ENCODE measurements at places on chromosomes 13 and 19.
A peak's percentile ranks its signal among the peaks of the same experiment; 100 is the strongest.

- DNase-seq, result no peak
Measured at GRCh38 chr13:41028051-41028450, 8.9 kb upstream of the ELF1 start.

DNA sequence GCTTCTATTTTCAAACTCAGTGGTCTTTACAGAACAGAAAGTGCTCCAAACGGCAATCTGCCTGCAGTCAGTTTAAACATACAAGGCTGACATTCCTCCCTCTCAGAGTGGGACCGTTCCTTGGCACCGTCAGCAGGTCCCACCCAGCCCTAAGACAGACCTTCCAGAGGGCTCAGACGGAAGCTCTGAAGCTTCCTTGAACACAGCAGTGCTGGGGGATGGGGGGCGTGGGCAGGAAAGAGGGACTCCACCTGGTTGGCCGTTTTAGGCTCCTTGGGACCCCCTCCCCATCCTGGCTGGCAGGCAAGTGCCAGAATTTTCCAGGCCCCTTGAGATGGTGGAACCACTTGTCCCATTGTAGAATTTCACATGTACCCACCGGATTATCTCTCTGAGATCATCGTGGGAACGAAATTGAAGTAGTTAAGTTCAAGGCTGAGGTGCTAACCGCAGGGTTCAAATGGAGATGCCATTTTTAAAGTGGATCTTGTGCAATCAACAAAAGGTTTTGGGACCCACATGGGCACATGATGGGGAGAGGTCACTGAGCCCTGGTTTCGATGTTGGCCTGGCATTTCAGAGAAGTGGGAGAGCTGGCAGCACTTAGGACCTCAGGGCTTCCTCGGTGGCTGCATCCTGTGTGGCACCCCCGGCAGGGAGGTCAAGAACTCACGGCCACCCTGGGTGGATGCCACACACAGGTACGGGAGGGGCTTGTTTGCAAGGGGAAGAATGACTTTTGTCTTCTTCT, 46.2 kb downstream of the KLF2 start:
- DNase-seq, result no peak

DNA sequence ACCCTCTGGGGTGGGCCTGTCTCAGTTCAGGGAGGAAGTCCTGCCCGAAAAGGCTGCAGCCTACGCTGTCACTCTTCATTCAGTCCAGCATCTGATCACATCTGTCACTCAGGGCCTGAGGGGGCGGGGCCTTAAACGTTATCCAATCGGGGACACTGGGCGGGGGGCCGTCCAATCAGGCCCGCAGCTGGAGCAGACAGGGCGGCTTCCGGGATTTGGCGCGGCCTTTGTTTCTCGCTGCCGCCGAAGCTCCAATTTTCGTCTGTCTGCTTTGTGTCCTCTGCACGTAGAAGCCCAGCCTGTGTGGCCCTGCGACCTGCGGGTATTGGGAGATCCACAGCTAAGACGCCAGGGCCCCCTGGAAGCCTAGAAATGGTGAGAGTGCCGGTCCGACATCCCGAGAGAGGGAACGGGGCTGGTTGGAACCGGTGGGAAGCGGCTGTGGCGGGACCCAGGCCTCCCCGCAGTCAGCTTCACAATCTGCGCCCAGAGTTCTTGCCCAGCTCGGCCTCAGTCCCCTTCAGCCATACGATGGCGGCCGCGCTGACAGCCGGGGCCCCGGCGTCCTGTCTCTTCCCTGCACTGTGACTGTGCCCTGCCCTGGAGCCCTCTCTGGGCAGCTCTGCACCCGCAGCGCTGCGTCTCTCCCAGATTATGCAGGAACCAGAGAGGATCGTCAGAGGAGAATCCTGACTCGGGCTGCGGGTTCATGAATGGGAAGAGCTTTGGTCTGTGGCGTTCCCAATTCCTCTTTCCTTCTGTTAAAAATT, at the start of gene ZNF730:
Gene ZNF730, plus strand, starts transcription at position 224 of the 770 bp plus-strand sequence. Its CDS starts 149 bp downstream, at position 373.
- peak; percentile 64 for DNase-seq

- peak; percentile 53 for DNase-seq
Measured at GRCh38 chr19:6677883-6678689, 8.1 kb upstream of the TNFSF14 start.

- no peak for DNase-seq
Measured at GRCh38 chr13:41196620-41197019, 2.3 kb upstream of the KBTBD7 start.

DNA sequence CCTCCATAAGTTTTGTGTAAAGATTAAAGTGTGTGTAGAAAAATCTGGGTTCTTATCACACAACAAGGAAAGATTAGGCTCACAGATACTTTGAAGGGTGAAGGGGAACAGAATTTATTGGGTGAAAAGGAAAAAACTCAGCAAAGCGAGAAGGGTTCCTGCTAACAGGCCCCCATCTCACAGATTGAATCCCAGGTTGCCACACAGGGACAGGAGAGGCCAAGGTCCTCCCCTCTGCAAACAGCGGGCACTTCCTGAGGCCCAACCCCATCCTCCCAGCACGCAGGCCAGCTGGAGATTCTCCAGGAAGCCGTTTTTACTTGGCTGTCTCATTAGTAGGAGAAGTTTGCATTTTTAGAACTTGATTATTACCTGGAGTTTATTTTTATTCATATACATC, 15.2 kb upstream of the ERCC5 start:
- DNase-seq, result no peak

DNA sequence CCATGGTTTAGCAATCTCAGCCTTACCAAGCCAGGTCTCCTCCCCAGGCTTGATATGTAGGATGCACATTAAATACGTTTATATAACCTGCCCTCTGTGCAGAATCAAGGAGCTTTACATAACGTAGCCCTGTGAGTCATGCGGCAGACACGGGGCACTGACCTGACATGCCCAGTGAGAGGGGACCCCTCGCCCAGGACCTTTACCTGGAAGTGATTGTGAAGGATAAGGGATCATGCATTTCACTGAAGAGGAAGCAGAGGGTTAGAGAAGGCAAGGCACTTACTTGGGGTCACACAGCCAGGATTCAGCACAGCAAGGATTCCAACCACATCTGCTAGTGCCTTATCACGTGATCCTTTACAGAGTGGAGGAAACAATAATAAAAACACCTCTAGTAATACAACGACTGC, 18.9 kb upstream of the FOSB start:
- DNase-seq, result no peak

DNA sequence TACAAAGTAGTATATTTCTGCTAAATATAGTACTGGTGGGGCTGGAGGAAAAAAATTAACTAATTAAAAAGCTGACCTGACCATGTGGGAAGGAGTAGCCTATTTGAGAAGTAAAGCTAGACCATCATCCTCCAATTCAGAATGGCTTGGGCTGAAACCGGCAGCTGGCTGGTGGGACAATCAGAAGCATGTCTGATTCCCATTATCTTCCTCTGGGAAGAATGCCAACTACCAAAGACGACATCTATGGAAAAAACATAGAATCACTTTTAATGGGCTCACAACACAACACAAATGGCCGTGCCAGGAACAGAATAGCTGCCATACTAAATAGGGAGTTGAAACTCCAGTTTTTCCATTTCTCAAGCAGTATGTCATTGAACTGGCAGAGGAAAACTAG, 120.4 kb upstream of the FREM2 start:
- no peak for DNase-seq

- no peak for DNase-seq
Measured at GRCh38 chr13:93304134-93304533, 77.5 kb downstream of the GPC6 start.

DNA sequence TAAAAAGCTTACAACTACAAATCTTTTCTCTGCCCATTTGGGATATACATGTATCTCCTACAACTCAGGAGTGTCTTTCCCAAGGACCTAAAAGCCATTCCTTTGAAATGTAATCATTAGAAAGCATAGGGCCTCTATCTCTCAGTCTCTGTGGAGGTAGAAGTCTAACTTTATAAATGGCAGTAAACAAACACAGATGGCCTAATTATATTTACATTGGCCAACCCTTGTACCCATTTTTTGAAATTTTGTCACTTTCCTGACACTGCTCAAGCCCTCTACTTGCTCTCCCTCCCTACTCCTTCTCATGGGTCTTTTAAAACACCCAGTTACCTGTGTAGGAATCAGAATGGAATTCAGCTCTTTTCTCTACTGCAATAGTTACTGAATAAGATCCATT, 24.8 kb downstream of the RNF6 start:
- DNase-seq, result no peak

DNA sequence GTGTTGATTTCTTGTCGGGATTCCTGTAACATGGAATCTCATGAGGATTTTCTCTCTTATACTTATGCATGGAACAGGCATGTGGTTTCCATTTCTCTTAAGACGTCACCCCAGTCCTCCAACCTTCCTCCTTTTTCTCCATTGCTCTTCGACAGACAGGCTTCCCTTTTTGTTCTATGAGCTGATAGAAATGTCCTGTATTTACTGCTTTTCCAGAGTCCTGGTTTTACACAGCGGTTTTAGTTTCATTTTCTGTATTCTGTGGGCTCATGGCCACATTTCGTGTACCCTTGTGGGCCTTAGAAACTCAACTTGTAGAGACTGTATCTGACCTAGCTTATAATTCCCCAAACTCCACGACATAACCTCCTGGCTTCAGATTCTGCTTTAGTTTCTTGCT, 113.1 kb downstream of the PAN3 start:
- DNase-seq, result no peak

- no peak for DNase-seq
Measured at GRCh38 chr13:97883396-97883795, 70.1 kb upstream of the IPO5 start.

DNA sequence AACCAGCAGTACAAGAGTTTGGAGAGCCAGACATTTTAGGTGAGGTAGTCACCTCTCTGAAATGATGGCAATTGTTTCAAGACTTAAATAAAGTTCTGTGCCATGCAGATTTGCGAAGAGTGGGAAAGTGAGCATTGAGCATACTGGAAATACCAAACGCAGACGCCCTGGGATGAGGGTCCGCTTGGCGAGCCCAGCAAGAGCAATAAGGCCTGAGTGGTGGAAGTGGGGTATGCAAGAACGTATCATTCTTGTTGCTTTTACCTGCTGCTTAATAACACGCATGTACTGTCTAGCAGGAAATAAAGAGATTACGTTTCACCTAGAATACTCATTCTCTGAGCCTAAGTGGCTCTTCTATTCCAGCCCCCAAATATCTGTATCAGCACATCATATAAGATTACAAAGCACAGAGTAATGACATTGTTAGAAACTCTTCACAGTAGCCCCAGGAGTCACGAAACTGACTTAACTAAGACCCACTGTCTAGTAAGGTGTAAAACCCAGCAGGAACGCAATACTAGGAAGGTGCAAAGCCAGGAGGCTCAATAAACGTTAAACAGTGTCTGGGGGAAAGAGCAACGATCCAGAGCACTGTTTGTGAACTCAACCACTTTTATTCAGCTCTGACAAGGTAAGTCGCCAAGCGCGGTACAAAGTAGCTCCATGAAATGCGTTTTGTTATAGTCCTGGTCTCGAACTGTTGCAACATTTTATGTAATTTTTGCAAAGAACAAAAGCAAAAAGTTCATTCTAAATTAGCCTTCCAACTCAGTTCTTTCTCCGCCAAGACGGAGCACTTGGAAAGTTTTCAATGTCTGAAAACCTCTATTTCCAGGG, 1.2 kb downstream of the RCBTB2 start:
- DNase-seq, result peak; percentile 23

DNA sequence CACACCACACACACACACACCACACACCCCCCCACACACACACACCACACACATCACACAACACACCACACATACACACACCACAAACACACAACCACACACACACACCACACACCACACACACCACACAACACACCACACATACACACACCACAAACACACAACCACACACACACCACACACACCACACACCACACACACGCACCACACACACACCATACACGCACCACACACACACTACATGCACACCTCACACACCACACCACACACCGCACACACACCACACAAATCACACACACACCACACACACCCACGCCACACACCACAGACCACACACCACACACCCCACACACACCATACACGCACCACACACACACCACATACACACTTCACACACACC, 83.5 kb downstream of the ZNF557 start:
- DNase-seq, result no peak

DNA sequence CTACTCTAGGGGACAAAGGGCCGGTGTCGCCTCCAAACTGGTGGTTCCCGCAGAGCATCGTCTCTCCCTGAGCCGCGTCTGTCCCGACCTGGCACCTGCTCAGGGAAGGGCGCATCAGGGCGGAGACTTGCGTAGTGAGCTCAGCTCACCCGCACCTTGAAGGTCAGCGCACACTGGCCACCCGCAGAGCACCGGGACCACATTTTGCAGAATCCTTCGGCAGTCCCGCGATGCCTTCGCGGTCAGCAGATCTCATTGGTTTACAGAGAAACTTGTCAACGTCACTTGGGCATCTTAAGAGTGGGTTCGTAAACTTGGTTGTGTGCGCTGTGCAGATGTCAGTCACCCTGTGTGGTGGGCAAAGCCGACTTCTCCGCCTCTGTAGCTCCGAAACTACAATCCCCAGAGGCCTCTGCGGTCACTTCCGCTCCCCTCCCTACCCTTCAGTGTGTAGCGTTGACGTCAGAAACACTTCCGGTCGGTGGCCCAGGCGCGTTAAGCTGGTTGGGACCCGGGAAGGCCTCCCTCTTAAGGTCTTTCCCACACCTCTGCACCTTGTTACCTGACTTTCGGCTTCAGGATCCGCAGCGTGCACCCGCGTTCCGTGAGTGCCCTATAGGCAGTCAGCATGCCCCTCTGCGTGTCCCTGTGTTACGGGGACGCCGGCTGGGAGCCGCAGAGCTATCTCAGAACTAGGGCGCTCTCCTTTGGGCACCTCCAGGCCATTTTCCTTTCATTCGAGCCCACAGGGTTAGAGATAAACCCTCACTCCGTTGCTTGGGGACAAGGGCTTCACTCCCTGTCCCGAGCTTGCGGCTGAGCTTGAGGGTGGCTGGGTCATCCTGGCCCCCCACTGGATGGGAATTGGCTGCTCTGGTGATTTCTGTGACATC, 36.5 kb upstream of the ZNF527 start:
- peak; percentile 91 for DNase-seq

GRCh38 chr19:16778796-16779411, 50.3 kb upstream of the SIN3B start:
- peak; percentile 79 for DNase-seq

DNA sequence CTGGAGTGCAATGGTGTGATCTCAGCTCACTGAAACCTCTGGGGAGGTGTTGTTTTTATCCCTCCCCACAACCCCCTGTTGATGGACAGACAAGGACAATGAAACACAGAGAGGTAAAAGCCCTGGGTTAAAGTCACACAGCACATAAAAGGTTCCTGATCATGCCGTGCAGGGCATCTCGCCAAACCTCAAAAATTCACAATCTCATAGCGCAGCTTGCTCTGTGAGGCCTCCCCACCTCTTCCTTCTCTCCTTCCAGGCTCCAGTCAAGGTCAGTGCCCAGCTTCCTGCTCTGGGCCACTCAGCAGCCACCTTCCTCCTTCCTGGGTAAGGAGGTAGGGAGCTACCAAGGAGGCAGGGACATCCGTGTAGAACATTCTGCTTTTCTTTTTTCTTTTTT, 2.3 kb downstream of the FUT2 start:
- no peak for DNase-seq

DNA sequence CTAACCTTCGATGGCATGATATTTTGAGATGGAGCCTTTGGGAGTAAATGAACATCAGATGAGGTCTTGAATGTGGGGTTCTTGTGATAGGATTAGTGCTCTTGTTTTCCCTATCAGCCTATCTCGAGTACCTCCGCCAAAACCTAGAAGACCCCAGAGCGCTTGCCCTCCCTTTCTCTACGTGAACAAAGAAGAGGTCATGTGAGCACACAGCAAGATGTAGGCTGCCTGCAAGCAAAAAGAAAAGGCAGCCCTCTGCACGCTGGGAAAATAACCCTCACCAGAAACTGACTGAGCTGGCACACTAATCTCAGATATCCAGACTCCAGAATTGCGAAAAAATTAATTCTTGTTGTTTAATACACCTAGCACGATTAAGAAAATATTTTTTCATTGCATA, 799.8 kb upstream of the SLC10A2 start:
- no peak for DNase-seq
